ENCODE measurements at places on chromosomes 16 and 17.

- DNase-seq, result no peak
These were observed 22.7 kb upstream of the MRPS23 start for GRCh38 chr17:57872536-57872935.

- no peak for DNase-seq
These were observed 259.0 kb downstream of the IRX3 start for GRCh38 chr16:54027558-54027957.

GRCh38 chr16:426906-427249, 1.4 kb downstream of the RAB11FIP3 start:
- no peak for DNase-seq

DNA sequence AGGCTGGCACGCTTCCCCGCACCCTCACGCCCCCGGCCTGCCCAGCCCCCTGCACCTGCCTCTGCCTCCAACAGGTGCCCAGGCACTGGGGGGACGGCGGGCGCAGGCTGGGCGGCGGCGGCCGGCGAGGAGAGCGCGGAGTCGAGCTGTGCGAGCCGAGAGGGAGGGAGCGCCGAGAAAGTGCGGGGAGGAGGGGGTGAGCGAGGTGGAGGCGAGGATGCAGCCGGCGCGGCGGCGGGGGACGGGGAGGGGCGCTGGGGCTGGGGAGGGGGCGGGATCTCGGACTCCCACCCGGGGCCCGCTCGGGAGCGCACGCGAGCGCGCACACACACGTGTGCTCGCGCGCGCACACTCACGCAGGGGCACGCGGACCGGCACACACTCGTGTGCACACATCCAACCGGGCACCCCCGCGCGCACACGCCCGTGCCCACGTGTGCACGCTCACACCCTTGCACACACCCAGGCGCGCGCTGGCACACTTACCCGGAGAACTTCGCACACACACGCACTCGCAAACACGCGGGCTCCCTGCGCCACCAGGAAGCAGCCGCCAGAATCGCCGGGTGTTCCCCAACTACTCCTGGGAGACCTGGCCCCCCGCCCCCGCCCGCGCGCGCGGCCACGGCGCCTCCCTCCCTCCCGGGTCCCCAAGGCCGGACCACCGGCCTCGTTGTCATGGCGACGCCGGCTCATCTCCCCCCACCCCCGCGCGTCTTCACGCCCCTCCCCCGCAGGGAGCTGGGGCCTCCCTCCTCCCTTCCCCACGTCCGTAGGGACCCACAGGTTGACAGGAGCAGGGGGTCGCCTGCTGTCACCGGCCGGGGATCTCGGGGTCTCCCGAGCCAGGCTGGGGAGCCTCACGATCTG, at the start of gene DOC2A:
DOC2A (minus strand) TSS at position 184 of the 870 bp plus-strand sequence. CDS start 805 bp downstream, outside the sequence.
- no peak for DNase-seq

DNA sequence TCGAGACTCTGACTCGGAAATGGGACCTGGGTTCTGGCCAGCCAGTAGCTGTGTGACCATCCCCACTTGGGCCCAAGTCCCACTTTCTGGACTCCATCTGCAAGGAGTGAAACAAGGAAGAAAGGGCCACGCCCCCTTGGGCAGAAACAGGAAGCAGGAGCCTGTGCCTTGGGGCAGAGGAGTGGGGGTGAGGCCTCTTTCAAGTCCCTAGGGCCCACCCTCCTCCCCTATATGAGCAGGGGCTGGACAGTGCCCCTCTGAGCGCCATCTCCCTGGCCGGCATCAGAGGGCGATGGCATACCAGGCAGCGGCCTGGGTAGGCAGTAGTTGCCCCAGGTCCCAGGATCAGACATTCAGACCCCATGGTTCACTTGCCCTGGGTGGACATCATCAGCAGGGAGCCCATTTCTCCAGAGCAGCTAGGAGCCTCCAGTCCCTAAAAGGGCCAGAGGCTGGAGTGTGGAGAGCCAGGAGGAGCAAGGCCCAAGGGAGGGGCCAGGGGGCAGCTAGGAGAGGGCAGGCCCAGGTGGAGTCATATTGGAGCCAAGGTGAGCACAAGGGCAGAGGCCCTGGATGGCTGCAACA, 7.1 kb downstream of the BCAR1 start:
- no peak for DNase-seq

GRCh38 chr17:67074781-67075180, 30.4 kb downstream of the CACNG1 start:
- no peak for DNase-seq

- no peak for DNase-seq
These were observed 73.3 kb downstream of the XYLT1 start for GRCh38 chr16:17397499-17397891.

DNA sequence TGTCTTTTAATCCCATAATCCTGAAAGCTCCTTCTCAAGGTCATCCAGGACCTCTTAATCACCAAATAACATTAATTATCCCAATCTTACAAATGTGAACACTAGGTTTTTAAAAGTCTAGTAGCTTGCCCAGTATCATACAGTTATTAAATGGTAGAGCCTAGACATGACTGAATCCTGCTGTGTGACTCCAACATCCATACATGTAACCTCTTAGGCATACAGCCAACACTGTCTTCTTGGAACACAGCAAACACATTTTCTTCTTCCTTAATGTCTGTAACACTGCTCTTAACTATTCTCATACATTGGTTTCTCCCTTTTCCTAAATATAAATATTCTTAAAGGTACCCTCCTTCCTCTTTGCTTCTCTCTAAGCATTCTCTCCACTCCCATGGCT, 13.7 kb downstream of the BRIP1 start:
- no peak for DNase-seq

DNA sequence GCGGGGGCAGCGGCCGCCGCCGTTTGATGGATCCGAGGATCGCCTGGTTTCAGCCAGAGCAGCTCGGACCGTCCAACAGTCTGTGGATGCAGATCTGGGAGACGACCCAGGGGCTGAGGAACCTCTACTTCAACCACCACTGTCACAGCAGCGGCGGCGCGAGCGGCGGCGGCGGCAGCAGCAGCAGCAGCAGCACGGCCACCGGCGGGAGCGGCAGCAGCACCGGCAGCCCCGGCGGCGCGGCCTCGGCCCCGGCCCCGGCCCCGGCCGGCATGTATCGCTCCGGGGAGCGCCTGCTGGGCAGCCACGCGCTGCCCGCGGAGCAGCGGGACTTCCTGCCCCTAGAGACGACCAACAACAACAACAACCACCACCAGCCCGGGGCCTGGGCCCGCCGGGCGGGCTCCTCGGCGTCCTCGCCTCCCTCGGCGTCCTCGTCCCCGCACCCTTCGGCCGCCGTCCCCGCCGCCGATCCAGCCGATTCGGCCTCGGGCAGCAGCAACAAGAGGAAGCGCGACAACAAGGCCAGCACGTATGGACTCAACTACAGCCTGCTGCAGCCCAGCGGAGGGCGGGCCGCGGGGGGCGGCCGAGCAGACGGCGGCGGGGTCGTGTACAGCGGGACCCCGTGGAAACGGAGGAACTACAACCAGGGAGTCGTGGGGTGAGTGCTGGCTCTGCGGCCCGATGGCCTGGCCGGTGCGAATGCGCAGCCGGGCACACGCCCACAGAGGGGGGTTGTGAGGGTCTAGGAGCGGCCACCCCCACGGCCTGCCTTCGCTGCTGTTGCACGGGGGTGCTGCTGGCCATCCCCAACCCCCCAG, 702 bp downstream of the TENT4B start:
- no peak for DNase-seq

GRCh38 chr16:49688036-49688697, 167.7 kb downstream of the ZNF423 start:
- no peak for DNase-seq

DNA sequence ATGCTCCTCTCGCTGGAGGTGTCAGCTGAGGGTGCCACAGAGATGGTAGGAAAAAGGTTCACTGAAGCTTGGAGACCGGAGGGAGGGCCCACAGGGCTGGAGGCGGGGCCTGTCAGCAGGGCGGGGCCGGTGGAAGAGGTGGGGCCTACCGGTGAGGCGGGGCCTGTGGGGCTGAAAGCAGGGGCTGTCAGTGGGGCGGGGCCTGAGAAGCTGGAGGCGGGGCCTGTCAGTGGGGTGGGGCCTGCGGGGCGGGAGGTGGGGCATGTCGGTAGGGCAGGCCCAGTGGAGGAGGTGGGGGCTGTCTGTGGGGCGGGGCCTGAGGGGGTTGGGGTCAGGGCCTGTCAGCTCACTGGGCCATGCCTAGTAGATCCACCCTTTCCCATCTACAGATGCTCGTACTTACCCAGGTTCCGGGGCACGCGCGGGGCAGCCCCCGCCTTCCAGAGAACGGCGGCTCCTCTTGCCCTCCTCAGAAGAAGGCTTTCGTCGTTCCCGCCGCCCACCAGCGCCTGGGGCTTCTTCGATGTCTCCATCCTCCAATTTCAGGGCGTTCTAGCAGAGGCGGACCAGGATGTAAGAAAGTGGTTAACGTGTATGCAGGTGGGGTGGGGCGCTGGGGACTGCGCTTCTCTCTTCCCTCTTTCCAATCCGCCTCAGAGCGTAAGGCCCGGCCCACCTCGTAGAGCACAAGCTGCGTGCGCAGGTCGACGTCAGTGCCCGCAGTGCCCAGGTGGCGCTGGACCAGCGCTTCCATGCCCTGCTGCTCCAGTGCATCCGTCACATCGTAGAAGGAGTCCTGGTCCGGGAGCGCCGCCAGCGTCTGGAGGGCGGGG, 9.8 kb downstream of the TMEM208 start:
- DNase-seq, result no peak

DNA sequence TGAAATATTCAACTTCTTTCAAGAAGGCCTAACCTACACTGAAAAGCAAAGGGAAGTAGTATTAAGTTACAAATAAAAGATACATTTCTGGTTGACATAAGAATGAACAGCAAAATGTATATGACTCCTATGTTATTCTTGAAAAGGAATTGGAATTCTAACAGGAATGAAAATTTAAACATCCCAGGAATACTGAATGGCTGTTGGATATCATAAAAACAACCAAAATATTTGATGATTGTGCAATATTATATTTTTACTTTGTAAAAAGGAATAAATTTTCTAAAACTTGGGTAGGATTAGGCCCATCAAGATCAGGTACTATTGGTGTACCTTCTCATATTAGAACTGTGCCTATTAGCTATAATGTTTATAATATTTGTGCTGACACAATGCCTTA, 50.0 kb downstream of the CYB5B start:
- DNase-seq, result no peak

DNA sequence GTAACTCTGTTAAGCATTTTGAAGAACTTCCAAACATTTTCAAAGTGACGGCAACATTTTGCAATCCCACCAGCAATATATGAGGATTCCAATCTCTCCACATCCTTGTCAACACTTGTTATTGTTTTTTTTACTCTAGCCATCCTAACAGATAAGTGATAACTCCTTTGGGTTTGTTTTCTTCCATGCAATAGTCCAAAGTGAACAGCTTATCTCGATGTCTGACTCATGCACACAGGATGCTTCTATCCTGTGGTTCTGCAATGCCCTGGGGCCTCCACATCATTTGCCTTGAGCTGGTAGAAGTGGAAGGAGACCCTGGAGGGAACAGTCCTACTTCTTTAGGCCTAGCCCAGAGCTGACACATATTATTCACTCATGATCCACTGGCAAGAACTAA, 13.0 kb downstream of the TLE7 start:
- no peak for DNase-seq

DNA sequence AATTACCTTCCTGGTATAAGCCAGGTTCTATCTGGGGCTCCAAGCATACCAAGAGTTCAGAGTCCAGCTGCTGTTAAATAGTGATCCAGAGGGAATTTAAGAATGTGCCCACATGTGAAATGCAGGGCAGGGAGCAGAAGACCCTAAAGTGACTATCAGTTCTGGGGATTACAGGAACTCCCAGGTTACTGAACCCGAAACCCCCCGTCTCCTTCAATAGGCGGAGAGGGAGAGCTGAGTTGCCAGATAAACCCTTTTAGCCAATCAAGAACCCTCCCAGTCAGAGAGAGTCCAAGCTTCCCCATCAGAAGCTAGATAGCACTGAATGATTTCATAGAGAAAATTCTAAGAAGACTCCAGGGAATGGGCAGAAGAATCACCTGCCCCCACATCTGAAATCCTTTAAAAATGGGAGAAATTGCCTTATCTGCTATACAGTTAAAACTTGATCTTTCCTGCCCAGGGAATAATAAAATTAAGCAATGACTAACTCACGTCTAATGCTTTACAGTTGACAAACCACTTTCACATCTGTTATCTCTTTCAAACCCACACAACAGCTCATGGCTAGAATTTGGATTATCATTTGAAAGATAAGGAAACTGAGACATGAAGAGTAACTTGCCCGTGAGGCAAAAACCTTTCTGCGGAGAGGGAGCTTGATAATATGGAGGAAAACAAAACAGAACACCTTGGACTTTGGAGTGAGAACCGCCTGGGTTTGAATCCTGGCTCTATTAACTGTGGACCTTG, 10.2 kb downstream of the NOG start:
- DNase-seq, result no peak

DNA sequence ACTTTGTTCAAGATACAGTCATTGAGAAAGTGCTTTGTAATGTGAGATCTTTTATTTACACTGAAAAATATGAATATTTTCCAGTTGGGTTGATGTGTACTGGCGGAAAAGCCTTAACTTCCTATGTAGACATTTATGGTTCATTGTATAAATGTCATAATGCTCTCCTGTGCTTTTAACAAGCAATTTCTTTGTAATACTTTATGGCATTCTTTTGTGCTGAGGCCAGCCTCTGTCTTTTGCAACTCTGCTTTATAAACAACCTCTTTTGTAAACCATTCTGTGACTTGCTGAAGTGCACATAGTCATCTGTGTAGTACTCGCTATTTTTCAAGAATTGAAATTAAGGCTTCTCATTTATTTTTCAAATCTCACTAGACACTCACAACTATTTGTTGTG, 291.2 kb downstream of the CDH11 start:
- DNase-seq, result no peak

DNA sequence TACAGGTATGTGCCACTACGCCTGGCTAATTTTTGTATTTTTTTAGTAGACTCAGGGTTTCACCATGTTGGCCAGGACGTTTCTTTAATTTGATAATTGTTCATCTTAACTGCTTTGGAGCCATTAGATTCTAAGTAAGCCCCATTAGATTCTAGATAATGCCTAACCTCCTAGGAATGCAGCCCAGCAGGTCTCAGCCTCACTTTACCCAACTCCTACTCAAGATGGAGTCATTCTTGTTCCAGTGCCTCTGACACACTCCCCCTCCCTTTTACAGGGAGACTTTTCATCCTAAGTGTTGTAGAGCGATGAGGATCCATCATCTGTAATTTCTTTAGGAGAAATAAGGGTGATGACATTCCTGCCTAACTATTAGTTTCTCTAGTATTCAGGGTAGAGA, 23.7 kb upstream of the MILR1 start:
- no peak for DNase-seq

- no peak for DNase-seq
These were observed 12.2 kb downstream of the RPL19 start for GRCh38 chr17:39212195-39212810.
